ENCODE measurements at places on chromosomes 13 and 19.
A peak's percentile ranks its signal among the peaks of the same experiment; 100 is the strongest.

DNA sequence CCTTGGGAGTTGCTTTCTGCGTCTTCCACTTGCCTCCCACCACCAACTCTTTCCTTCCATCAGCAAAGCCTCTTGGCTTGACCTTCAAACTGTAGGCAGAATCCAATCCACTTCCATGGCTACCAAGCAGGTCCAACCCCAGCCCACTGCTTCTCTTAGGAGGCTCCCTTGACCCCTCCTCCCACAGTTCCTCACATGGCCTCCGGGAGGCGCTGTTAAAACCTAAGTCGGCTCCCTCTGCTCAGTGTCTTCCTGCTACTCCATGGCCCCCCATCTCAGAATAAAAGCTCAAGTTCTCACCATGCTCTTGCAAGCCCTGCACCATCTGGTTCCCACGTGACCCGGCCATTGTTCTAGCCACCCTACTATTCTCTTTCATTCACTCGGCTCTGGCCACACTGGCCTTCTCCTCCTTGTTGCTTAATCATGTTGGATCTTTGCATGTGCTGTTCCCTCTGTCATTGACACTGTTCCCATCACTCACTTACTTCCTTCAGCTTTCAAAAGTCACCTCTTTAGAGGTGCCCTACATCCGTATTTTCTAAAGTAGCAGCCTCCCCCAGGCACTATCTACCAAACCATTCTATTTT is 7.5 kb downstream of the IZUMO2 start:
- DNase-seq = no peak

DNA sequence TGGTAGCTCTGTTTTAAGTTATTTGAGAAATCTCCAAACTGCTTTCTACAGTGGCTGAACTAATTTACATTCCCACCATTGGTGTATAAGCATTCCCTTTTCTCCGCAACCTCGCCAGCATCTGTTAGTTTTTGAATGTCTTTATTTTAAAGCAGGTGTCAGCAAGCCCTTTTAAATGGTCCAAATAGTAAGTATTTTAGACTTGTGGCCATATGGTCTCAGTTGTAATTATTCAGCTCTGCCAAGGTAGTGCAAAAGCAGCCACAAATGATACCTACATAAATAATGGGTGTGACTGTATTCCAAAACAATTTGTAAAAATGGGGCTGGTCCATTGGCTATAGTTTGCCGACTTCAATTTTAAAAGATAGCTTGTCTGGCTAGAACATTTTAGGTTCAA is 58.7 kb upstream of the TMTC4 start:
- DNase-seq = no peak

DNA sequence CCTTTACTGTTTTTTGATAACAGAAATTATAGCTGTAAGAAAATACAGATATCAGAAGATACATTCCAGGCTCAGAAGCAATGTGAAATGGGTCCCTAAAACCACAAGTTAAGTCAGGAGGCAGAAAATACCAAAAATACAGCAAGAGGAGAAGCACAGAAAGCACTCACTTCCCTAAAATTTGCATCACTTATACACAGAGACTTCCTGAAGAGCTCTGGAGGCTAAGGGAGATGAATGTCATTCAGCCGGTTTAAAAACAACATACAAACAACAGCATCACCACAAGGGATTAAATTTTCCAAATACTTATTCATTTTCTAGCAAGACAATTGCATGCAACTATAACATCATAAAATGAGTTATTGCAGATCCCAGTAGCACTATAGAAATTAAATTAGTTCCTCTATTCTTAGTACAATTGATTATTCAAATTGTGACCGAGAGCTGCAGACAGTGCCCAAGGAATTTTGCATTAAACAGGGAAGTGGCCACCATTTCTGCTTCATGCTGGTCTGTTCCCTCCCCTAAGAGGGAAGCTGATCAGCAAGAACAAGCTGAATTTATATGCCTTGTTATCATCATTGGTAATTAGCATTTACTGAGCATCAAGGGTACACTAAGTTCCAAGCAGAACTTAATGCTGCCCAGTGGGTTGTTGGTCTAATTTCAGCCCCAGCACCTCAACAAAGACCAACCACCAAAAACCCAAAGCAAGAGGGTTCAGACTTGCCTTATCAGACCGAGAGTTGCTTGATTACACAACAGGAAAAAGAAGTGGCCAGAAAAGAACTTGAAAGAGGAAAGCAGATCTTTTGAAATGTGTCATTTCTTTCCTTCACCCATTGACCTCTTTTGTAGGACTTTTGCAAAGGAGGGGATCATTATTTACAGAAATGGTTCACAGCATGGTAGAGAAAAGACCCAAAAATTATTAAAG is 140.7 kb downstream of the KCTD12 start:
- no peak for DNase-seq

DNA sequence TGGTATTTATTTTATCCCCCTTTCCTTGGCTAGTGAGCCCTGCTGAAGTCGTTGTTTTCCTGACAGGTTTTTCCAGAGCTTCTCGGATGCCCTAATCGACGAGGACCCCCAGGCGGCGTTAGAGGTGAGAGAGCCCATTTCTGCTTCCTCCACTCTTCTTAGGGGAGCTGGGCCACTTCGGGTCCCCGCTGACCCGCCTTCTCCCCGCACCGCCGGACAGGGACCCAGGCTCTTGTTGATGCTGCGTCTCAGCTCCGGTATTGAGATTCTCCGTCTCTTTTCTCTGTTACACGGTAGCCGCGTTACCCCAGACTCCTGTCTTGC is 306 bp downstream of the SUGT1 start:
- no peak for DNase-seq

GRCh38 chr19:51607920-51608562 is 22.2 kb downstream of the SIGLEC5 start:
- no peak for DNase-seq

DNA sequence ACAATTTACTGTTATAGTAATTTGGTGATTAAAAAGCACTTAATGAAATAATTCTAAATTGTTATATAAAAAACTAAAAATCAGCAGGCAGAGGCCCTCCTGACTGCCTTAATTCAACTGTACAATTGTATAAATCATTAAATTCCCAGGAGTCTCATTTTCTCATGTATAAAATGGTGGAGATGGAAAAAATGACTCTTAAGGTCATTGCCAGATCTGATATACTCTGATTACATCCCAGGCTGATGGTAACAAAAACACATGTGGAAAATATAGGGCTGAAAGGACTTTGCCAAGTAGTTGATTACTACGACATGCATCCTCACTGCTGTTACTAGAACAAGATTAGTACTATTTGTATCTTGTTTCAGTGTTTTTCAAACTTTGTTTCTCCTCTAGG is 1020.0 kb upstream of the SLC10A2 start:
- DNase-seq = no peak

DNA sequence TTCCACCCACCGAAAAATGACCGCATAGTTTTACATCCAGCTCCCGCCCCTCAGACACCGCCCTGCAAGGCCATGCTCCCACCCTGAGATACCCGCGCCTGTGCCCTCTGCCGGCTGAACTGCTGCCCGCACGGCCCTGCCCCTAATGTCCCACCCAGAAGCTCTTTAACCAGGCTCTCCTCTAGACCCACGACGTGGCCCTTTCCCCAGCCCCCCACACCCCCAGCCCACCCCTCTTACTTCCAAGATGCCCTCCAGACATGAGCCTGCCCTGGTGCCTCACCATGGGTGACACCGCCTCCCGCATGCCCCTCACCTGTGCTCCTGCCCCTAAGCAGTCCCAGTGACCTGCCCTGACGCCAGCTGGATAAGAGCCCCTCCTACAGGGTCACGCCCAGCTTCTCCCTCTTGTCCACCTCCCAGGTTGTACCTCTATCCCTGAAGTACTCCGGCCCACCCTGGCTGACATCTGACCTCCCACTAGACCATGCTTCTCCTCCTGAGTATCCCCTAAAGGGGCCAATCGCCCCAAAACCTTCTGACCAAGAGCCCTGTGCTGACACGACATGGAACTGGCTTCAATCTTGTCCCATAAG is 51.2 kb downstream of the COLGALT1 start:
- no peak for DNase-seq

- DNase-seq = no peak
Observed at GRCh38 chr19:5951338-5951861, 26.5 kb downstream of the RANBP3 start.

- no peak for DNase-seq
Observed at GRCh38 chr13:25771641-25772478, 280.0 kb downstream of the SHISA2 start.

GRCh38 chr13:80452279-80452678 is 111.4 kb upstream of the SPRY2 start:
- no peak for DNase-seq

DNA sequence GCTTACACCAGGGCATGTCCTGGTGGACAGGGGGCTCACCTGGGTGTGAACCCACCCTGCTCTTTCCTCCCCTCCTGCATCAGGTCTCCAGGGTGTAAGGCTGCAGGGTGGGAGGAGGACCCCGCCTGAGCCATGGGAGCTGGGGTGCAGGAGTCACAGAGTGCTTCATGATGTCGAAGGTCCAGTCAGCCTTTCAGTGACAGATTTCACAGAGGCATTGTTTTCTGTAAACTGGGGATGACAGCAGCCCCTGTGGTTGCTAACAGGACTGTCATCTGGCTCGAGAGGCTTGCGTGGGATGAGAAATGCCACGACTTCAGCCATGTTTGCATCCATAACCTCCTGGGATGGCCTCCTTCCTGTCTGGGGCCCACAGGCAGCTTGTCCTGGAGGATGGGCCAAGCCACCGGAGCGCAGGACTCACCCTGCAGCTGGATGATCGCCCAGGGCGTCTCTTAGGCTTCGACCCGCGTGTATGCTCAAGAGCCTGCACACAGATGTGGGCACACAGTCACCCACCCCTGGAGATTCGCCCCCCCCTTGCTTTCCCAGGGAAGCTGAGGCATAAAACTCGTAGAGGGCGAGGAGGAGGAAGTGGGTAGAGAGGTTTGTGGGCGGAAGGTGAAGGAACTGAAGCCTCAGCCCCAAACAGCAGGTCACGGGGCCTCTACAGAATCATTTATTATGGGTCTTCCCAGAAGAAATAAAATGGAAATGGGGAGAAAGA is 4.9 kb downstream of the NANOS3 start:
- DNase-seq = no peak

- DNase-seq = no peak
Observed at GRCh38 chr13:102983496-102983895, 82.7 kb downstream of the SLC10A2 start.

DNA sequence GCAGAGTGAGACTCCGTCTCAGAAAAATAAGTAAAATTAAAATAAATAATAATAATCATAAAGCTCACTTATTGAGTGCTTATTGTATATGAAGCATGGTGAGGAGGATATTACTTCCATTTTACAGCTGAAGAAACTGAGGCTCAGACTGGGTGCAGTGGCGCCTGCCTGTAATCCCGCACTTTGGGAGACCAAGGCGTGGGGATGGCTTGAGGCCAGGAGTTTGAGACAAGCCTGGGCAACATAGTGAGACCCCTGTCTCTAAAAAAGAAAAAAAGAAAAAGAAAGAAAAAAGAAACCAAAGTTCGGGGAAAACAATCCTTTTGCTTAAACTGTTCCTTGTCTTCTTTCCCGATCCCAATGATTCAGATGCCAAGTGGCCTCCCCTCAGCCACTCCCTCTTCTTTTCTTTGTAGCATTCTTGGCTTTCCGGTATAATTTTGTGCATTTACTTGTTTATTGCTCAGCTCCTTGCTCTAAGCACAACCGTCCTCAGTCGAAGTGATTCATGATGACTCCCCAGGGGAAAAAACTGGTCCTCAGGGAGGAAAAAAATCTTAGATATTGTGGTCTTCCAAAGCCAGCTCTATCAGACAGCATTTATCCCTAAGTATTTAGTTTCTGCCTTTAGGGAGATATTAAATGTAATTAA is 965 bp upstream of the EIF3G start:
- DNase-seq = peak; percentile 87

DNA sequence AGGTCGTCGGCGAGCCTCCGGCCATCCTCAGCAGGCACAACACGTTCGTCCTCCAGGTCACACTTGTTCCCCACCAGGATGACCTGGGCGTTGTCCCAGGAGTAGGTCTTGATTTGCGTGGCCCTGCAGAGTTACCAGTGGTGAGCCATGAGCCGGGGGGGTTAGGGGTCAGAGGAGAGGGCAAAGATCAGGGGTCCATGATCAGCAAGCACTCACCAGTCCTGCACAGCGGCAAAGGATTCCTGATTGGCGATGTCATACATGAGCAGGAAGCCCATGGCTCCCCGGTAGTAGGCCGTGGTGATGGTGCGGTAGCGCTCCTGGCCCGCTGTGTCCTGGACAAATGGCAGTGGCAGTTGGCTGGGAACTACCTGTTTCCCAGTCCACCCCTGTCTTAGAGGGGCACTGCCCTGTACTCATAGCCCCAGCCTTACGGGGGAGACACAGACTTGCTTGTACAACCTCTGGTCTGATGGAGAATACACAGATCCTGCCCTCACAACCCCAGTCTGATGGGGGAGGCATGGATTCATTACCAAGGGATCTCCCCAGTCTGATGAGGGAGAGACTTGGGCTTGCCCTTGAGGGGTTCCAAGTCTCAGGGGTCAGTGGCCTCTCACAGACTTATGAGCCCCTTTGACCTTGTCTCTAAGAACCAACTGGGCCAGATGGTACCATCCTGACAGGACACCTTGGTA is 3.9 kb downstream of the RAB3D start:
- DNase-seq = no peak

GRCh38 chr19:8036434-8037099 is 16.0 kb upstream of the CCL25 start:
- DNase-seq = no peak

GRCh38 chr19:4488496-4488895 is 16.4 kb downstream of the HDGFL2 start:
- no peak for DNase-seq

- no peak for DNase-seq
Observed at GRCh38 chr19:42150911-42151361, 18.7 kb upstream of the POU2F2 start.

DNA sequence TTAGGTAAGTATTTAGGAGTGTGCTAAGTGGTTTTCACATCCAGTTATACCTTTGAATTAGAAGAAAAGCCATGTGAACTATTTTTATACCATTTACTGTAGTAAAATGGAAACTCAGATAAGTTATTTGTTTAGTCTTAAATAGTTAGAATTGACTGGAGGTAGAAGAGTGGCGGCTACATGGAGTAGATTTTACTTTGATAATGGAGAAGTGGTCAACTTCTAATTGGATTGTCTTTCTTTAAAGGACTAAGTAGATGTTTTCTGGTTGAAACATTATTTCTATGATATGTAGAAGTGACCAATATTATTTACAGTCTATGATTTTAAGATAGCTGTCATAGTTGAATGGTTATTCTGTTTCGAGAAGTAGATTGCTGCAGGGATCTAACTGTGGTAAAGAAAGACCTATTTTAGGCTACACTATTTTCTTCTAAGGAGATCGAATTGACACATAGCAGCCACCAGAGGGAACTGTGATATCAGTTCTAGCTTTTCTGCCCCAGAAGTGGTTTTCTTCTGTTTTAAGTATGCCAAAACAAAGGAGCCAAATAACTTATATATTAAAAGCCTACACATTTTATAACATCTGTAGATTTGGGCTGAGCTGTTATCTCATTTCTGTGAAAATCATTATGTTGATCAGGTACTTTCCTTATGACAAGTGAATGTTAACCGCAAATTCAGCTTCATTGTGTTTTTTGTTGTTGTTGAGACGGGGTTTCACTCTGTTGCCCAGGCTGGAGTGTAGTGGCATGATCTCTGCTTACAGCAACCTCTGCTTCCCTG is 26.1 kb downstream of the ZMYM2 start:
- peak; percentile 2 for DNase-seq

- DNase-seq = no peak
Observed at GRCh38 chr19:2227415-2228156, 8.5 kb downstream of the PLEKHJ1 start.
